ENCODE measurements at places on chromosomes 3 and 15.
A peak's percentile ranks its signal among the peaks of the same experiment; 100 is the strongest.

- DNase-seq = no peak
These were observed 97.1 kb upstream of the NR2E3 start for GRCh38 chr15:71713191-71713809.

- no peak for DNase-seq
These were observed 64.3 kb upstream of the GATM start for GRCh38 chr15:45442507-45443135.

DNA sequence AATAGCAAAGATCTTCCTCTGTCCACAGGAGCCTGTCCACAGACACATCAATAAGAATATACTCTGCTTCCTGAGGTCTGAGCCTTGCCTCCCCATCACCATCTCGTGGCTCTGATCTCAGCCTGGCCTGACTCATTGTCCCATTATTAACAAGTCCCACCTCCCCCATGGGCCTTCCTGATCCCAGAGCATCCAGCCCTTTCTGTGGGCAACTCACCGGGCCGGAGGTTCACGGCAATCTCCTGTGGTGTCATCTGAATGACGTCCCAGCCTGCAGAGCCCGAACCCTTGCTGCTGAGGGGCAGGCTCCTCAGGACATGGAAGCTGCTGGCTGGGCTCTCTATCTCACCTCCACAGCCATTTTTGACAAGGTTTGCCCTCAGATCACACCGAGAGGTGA is 28.1 kb downstream of the ITGB5 start:
- DNase-seq = no peak

DNA sequence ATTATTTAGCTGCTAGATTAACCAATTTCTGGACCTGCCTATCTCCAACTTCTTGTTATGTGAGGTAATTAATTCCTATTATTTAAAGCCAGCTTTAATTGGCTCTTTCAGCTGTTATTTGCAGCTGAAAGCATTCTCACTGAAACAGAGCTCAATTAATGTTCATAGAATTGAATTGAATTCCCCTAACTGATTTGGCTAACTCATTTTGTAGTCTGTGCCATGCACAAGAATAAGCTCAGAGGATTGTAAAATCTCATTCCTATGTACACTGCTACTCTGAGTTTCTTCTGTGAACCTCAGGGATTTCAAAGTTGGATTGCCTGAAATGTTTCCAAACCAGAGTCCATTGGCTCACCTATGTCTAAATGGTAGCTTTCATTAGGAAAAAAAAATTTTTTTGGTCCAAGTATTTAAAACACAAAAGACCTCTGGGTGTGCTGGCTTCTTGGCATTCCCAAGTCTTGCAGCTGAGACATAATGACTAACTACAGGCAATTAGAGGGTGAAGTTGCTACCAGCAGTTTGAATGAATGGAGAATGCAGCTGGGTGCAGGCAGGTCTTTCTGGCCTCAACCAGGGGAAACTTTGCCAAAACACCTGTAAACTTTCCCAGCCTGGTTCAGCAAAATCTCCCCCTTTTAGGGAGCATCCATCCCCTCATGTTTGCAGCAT is 134.3 kb downstream of the EDEM1 start:
- no peak for DNase-seq

DNA sequence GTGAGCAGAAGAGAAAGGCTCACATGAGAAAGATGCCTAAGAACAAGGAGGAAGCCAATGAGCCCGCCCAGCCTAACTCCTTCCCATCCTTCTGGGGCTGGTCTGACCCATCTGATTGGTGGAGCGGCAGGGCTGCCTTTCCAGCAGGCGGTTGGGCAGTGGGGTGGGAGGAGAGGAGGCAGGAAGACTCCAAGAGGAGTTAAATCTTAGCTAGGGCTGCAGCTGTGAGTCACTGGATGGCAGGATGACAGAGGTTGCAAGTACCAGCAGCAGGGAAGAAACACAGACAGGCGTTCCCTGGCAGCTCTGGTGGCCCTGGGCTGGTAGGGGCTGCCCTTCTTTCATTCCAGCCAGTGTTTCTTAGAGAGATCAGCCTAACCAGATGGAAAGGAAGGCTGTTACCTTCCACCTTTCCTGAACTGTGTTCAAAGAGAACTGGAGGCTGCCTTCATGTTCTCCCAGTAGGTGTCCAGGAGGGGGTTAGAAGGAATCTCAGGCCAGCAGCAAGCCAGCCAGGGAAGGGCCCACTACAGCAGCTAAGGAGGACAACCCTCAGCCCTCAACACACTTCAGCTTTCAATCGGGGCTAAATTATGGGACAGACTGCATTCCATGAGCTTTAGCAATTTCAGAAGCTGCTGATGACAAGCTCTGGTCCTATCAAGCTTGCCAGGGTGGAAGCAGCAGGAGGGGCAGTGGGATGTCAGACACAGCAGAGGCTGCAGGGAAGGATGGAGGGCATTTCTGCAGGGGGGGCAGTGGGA is 50.3 kb downstream of the CHSY1 start:
- peak; percentile 97 for DNase-seq

DNA sequence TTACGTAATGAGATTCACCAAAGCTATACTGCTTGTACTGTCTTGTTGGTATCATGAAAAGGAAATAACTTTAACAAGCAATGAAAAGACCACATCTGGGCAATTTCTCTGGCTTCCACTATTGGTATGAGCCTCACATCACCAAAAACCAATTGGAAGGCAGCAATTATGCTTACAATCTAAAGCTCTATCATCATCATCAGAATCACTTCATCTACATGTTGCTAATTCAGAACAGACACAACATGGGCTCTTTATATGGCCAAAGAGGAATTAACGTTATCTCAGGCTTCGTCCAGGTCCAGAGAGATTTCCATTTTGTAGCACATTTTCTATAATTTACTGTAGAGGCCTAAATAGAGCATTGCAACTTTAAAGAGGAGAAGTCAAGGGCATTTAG is 36.6 kb upstream of the SLCO3A1 start:
- no peak for DNase-seq

DNA sequence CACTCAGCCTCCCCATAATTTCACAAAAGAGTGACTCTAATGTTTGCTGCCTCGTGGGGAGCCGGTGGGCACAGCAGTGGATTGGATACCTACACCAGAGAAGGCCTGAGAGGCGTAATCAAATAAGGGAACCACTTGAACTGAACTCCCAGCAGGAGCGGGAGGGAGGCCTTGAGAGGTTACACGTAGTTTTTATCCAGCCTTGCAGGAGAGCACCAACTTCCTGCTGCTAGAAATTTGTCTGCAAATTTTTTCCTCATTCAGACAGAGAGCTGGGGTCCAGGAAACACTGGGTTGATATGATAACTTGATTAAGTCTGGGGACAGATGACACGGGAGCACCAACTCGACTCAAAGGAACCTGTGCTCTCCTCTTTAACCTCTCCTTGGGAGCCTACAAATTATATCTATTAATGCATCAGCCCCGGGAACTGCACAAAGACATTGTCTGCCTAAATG is 69.8 kb downstream of the HES1 start:
- no peak for DNase-seq

- peak; percentile 61 for DNase-seq
These were observed 626 bp upstream of the GPR176 start for GRCh38 chr15:39920510-39921273.

GRCh38 chr3:57120040-57120439 is 45.1 kb downstream of the IL17RD start:
- no peak for DNase-seq

DNA sequence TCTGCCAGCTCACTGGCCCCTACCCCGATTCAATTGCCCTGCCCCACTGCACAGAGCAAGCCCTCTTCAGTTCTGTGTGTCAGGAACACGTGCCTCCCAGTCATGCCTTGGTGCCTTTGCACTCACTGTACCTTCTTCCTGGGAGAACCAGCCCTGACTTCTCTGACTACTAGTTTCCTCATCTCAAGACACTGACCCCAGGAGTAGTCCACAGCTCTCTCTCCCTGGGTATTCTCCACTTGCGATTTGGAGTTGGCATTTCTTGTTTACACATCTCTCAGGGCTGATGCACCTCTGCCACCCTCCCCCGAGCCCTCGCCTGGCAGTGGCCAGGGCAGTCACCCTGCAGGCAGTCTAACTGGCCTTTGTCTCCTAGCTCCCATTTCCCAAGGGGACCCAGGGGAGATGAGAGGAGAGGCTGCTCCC is 5.7 kb downstream of the CISH start:
- no peak for DNase-seq

DNA sequence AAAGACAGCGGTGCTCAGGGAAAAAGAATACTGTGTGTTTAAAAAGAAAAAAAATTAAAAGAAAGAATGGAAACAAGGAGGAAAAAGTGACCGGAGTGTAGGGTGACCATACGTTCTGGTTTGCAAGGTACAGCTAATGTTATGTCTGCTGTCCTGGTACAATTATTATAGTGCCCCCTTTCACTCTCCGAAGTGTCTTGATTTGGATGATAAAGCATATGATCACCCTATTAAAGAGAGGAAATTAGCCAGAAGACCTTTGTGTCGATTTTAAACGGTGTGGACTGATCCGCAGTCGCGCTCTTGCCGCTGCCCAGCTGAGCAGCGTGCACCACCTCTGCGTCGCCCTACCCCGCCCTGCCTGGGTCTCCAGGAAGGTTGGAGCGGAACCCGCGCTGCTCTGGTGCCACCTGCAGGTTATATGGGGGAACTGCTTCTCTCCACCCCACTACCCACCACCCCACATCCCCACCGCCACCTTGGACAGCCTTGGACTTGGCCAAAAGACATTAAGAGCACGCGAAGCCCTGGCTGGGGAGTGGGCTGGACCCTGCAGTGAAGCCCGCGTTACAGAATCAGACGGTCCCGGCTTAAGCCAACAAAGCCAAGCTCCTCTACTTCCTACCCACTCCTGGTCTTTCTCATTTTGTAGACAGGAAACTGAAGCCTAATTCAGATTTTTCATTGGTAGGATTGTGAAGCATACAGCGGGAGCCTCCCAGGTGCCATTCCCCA is 41.2 kb upstream of the UBE2Q2 start:
- DNase-seq = peak; percentile 56

DNA sequence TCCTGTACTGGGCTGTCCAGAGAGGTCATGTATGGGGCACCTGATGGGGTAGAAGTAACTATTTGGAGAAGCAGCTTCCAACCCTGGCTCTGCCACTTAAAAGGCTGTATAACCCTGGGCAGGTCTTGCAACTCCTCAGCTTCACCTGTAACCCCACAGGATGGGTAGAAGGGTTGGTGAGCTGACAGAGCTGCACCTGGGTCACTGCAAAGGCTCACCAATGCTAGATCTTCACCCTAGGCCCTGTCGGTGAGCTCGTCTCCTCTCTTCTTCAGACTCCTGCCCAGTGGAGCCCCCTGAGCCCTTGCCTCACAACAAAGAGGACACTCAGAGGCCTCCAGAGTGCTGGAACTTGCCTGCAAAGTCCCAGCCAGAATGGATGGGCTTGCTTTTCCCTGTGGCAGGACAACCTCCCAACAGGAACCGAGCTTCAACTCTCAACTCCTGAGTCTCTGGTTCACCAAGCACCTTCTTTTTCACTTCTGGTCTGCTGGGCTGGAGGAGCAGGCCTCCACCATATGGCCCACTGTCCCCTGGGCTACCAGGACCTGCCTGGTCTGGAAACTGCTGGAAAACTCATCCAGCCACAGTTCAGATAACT is 45.9 kb downstream of the XXYLT1 start:
- DNase-seq = no peak

GRCh38 chr3:171125010-171125409 is 98.5 kb upstream of the SLC2A2 start:
- DNase-seq = no peak

DNA sequence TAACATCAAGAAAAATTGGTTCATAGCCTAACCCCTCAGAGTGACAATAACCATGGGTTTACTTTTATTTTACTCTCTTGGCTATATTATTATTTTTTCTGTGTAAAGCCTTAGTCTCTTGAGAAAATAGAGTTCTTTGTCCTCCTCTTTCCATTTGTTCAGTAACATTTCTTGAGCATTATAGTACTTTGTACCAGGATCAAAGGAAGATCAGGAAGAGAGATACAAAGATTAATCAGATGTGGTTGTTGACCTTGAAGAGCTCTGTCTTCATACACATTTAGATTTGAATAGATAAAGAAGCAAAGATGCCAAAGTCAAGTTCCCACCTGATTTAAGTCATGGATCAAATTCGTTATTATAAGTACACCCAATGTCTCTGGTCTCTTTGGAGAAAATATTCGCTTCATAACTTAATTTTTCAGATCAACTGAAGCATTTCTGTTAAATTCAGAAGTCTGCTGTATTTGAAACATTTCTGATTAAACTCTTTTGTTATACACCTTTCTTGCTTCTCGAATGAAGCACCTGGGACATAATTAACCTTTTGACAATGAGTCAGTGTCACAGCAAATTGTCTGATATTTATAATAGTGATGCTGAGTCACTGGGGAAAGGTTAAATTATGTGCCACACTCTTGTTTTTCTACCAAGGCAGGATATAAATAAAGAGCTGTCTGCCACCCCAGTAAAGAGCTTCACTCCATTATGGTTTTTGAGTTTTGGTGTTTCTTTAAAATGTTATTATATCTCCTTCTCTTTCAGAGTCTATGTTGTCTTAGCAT is 100.2 kb downstream of the GHSR start:
- DNase-seq = no peak

All from amniotic stem cell (primary cell).